ENCODE measurements at places on chromosomes 4 and X.
A peak's percentile ranks its signal among the peaks of the same experiment; 100 is the strongest.

- DNase-seq = no peak
Measured at GRCh38 chrX:31279359-31279758, 207.5 kb upstream of the FTHL17 start.

- no peak for DNase-seq
Measured at GRCh38 chrX:46793386-46794143, 34.6 kb upstream of the SLC9A7 start.

DNA sequence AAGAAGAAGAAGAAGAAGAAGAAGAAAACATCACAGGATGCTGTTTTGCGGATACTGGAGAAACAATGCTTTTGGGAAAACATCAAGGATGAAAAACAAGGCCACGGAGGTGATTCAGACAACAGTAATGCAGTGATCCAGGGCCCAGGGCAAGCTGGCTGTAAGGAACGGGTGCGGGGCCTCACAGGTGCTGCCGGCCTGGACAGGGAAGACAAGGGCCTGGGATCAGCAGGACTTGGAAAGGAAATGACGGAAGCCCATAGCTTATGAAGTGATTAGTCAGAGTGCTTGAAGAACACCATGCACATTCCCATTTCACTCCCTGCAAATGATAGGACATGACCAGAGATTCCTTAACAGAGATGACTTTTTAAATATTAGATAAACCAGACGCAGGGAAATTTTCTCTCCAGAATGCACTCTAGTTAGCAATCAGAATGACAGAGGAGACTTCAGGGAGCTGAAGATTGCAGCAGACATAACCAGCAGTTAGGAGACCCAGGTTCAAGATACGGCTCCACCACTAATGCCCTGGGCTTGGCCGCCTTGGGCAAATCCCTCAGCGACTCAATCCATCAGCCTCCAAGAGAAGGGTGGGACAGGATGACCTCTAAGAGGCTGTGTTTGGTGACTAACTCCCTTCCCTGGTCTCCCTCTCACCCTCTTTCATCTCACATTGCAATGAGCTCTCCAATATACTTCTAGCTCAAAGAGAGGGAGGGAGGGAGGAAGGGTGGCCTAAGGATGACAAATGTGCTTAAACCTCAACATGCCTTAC lies 54.1 kb downstream of the APBB2 start:
- peak; percentile 84 for DNase-seq

- DNase-seq = peak; percentile 82
Measured at GRCh38 chr4:1939664-1940509, 68.7 kb downstream of the NSD2 start.

GRCh38 chrX:112819008-112819640 lies 21.5 kb downstream of the AMOT start:
- peak; percentile 44 for DNase-seq

GRCh38 chr4:64417974-64418373 lies 8.7 kb upstream of the TECRL start:
- no peak for DNase-seq

GRCh38 chr4:184448821-184449220 lies 25.5 kb downstream of the IRF2 start:
- DNase-seq = peak; percentile 66

- DNase-seq = no peak
Measured at GRCh38 chr4:7542781-7543180, 108.1 kb upstream of the PSAPL1 start.

DNA sequence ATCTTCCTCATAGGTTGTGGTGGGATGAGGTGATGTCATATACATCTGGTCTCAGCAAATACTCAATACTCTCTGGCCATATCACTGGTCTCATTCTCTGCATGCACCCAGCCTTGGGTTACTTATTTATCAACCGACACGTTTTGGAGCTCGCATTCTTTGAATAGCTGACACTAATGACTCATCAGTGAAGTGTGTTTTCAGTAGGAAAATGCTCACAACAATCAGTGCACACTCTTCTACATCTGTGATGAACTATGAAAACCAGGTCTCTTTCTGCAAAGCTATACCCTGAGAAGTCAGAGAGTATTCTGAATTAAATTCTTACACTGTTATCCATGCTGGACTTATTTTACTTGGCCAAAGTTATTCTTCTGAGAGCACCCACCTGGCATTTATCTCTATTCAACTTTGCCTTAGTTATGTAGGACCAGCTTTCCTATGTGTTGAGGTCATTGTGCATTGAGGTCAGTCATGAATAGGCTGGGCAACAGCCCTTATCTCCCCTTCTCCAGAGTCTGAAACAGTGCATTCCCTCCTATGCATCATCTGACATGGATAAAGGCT lies 58.7 kb upstream of the DHX15 start:
- DNase-seq = peak; percentile 20

DNA sequence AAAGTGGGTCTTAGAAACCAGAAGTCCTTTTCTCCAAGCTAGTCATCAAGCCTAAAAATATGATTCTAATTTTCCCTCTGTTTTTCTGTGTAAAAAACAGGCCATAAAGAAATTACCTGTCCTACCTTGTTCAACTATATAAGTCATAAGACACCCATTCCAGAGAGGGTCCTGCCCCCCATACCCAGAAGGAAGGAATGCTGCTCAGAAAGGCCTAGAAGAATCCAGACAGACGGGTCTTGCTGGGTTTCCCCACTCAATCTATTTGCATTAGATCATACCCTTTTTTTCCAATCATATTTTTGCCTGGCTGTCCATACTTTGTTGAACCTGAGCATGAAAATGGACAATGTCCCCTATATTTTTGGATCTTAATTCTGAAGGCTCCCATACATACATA lies 16.3 kb upstream of the XAGE2 start:
- no peak for DNase-seq

GRCh38 chr4:185343726-185344581 lies 51.8 kb downstream of the LRP2BP start:
- no peak for DNase-seq

- DNase-seq = no peak
Measured at GRCh38 chr4:122821092-122821491, 5.5 kb upstream of the FGF2 start.

GRCh38 chr4:73948990-73949706 lies 32.7 kb downstream of the PF4 start:
- DNase-seq = no peak

DNA sequence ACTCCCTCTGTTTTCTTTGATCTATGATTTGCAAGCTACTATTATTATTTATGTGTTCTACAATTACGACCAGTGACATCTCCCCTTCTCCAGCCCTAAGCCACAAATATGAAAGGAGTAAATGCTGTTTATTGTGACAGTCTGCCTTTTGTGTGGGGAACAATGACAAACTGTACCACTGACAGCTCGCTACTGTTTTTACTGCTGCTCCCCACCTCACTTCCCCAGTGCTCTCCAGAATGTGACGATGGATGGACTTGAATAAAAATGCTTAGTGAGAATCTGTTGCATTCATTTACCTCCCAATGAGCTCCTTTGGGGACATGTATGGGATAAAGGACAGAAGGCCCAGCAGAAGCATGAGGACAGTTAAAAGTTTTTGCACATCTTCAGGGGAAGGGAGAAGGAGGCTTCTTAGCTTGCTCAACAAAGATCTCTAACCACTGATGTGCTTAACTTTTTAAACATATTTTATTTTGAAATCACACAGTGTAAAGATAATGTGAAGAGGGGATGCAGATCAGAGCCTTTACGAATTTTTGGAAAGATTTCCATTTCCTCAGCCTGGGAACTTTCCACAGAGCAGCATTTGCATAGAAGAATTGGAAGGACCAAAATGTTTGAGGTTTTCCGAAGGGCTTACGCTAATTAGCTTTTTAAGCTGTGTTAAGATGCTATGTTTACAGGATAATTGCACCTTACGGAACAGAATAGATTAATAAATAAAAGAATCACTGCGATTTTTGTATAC lies 485.1 kb upstream of the TENM3 start:
- no peak for DNase-seq

GRCh38 chr4:40586729-40587128 lies 42.9 kb downstream of the RBM47 start:
- DNase-seq = no peak

DNA sequence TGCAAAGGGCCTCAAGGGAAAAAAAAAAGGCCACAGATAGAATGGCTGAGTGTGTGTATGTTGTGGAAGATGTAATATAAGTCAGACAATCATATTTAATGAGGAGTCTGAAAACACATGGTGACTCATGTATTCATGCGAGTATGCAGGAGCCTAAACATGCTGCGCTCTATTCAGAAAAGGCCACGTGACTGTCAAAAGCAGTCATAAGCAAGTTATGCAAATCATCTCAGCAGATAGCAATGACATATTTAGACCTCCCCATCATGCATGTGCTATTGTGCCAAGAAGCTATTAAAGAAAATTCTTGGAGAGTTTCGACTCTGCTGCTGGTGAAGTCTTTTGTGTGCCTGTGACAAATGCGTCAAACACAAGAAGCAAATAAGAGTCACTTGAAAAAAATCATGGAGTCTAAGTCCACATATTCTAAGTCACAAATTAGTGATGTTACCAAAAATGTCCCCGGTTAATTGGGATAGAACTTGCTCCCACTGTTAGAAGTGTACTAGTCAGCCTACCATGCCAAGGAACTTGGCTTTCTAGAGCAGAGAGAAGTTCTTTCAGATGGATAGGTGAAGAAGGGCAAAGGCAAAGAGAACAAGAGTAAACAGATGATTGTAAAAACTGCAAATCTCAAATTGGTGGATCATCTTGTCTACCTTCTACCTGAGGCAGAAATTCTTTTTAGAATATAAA lies 5.0 kb downstream of the LNX1 start:
- peak; percentile 93 for DNase-seq

GRCh38 chr4:608236-608635 lies 17.1 kb upstream of the PDE6B start:
- DNase-seq = no peak

DNA sequence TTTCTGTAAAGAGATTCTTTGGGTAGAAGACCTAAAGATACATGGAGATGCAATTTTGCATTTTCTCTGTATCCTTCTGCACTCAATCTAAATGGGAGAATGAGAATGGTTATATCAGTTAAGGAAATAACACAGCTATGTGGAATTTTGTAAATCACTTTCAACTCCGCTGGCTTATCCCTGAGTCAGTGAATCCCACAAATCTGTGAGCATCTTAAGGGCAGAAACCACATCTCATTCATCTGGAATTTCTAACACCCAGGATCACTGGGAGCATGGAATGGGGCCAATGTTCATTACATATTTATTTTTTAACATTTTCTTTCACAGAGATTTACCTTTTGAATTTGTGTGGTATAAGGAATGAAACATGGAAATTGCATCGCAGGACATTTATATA lies 167.8 kb downstream of the CFAP47 start:
- DNase-seq = no peak

DNA sequence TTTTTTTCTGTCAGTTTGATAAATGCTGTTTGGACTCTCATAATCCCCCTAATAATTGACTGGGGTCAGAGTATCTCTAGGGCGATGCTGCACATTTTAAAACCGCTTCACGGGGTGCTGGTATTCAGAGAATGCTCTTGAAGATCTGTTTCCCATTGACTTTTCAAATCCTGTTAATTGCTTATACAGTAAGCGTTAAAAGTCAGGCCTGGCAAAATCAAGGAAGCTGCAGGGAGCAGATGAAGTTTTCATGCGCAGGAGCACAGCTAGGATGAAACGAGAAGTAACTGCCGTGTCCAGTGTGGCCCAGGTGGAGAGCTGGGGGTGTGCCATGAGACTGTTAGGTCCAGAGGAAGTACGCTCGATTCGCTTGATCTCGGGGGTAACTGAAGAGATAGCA lies 312.9 kb downstream of the TRIML1 start:
- no peak for DNase-seq

- peak; percentile 53 for DNase-seq
Measured at GRCh38 chr4:26039639-26040359, 125.8 kb downstream of the SMIM20 start.

DNA sequence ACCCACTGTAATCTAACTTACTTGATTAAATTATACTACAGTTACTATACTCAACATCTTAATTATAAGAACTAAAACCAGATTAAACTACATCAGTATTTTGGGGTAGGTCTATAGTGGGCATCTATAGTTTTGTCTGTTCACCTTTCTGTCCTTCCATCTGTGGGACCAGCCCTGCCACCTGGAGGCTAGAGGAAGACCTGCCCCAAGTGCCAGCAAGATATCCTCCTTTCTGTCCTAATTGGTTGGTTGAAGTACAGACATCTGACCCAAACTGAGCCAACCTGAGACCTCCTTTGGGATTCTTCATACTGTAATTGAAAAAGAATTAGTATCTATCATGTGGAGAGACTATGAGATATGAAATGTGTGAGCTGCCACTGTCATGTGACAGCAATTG lies 172.2 kb upstream of the TLL1 start:
- no peak for DNase-seq

GRCh38 chr4:126986828-126987227 lies 645.9 kb upstream of the INTU start:
- peak; percentile 72 for DNase-seq

DNA sequence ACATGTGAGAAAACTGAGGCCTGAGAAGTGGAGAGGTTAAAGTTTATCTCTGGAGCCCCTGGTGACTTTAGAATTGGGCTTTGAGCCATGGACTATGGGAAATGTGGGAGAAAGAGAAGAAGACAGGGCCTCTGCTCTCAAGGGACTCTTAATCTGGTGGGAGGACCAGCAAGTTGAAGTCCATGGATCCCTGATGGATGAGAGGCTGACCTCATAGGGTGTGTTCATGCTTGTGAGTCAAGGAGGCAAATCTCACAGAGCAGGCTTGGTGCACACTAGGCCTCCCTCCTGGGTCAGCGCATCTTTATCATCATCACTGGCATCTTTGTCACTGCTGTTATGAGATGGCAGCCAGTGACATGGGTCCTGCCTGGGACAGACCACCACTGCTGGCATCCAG lies 211.9 kb downstream of the AFAP1 start:
- no peak for DNase-seq

DNA sequence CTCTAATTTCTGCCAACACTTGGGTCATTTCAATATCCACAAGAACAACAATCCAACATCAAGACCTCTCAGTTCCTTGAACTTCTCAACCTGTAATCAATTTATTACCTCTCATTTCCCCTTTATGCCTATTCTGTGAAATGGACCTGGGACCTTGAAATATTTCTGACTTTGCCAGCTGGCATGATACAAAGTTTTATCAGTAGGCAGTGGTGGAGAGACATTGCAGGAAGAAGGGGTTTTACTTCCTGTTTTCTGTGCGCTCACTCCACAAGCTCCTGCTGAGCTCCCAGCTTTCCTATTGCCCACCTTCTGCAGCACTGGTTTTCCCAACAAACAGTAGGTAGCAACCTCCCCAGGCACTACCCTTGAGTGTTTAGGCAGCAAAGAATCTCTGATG lies 3.5 kb upstream of the ARHGEF6 start:
- no peak for DNase-seq

GRCh38 chr4:143882892-143883291 lies 22.5 kb downstream of the GYPE start:
- DNase-seq = no peak
